ENCODE measurements at places on chromosomes 6 and 20.

GRCh38 chr6:156634951-156635371, 142.2 kb upstream of the ARID1B start:
- no peak for DNase-seq

DNA sequence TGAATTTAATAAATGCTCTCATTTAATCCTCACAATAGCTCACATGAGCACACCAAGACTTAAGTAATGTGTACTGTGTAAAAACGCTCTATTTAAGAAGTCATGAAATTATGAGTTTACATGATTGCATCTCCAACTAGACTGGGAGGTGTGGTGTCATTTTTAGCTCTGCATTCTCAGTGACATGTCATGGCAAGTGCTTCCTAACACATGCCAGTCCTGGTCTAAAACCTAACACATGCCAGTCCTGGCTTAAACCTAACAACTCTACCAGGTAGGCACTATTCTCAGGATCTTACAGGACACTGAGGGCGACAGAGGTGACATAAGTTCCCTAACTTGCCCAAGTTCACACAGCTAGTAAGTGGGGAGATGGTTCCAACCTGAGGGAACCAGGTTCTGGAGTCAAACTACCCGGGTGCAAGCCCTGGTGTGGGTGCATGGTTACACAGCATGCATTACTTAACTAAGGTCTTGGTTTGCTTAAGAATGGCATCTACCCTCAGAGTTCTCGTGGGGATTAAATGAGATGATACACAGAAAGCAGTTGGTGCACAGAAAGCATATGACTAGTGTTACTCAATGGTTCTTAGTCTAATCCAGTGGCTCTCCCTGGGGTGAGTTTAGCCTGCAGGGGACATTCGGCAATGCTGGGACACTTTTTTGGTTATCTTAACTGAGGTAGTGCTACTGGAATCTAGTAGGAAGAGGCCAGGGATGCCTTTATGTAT, 14.7 kb downstream of the CLDN20 start:
- no peak for DNase-seq

DNA sequence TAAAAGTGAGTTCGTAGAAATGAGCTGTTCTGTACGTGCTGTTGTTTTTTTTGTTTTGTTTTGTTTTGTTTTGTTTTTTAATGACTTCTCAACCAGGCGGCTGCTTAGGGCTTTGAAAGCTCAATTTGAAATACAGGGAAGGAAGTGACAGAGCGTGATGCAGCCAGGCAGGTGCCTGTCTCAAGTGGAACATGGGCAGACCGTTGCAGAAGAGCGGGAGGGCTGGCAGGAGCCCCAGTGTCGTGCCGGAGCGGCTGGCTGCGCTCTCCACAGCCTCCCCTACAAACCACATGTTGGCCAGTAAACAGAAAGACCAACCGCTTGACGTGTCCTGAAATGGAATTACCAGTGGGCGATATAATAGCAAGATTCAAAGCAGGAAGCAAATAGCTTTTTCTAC, 164.9 kb upstream of the RREB1 start:
- DNase-seq, result peak; percentile 12

DNA sequence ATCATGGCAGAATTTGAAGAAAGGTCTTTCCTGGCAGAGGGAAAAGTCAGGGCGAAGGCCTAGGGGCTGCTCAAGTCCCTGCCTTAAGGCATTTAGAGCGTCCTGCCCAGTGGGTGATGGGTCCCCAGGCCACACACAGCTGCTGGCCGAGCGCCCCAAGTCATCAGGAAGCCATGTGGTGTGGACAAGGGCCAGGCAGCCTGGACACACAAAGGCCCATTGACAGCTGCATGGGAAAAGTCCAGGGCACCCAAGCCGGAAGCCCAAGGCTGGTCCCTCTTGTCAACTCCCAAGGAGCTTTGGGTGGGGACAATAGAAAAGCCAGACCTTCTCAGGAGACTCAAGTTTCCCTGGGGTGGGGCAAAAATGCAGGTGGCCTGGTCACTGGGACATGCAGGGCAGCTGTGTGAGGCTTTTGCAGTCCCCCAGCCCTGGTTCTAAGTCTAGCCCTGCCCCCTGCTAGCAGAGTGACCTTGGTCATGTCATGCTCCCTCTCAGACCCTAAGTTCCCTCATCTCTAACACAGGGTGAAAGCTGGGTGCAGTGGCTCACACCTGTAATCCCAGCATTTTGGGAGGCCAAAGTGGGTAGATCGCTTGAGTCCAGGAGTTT, 44.3 kb upstream of the PTGIS start:
- DNase-seq, result no peak

- DNase-seq, result no peak
Observed at GRCh38 chr6:46706464-46706863, 18.8 kb downstream of the TDRD6 start.

- no peak for DNase-seq
Observed at GRCh38 chr6:87741001-87741650, 39.1 kb upstream of the AKIRIN2 start.

DNA sequence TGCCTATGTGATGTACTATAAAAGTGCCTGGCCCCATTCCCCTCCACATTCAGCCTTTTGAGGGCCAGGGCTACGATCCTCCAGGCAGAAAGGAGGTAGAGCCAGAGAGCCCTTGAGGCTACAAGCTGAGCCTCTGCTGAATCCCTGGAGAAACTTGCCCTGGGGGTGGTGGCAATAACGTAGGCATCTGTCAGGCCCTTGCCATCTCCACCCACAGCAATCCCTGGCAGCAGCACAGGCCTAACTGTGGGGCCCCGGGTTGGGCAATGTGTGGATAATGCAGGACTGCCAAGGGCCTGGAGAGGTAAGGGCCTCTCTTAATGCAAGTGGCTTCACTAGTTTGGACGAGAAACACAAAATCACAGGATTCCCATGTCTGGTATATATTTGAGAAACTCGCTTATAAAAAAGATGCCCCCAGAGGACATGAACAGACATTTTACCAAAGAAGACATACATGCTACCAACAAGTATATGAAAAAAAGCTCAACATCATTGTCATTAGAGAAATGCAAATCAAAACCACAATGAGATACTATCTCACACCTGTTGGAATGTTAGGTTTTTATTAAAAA, 99.0 kb downstream of the QRSL1 start:
- DNase-seq, result no peak

- DNase-seq, result peak; percentile 85
Observed at GRCh38 chr6:37432916-37433656, at the start of gene CMTR1. Gene CMTR1 (plus strand): TSS chr6:37433221. CDS start chr6:37435630, 2,409 bp downstream.

DNA sequence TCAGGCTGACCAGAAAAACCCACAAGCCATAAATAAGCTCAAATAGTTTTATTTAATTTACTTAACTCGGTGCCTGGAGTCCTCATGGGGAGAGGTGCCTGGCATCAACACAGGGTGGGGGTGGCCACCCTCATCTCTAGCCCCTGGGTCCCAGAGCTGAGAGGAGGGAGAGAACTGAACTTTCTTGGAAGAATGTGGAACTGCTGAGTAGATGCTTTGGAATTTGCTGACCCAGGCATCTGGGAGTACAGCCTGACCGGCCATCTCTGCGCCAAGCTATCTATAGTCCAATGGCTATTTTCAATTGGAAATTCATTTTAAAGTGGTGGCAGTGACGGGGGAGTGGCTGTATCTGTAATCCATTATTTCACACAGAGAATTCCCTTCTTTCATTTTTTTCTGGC, 104.8 kb downstream of the CDH26 start:
- DNase-seq, result peak; percentile 80

- DNase-seq, result no peak
Observed at GRCh38 chr6:94377835-94378234, 958.5 kb upstream of the EPHA7 start.

DNA sequence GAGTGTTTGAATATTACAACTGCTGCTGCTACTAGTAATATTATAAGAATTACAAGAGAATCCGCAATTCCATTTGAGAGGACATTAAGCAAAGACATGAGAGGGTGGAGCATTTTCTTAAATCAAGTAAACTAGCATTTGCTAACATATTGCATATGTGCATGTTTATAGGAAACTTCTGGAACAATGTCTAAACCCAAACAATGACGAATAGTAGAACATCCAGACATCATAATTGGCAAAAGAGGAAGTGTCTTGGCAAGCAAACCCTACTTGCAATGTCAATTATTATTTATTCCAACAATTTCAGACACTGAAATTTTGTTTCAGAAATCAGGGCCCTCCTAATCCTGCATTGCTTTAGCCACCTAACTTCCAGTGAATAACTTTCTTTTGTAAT, 1155.3 kb upstream of the GJE1 start:
- no peak for DNase-seq

GRCh38 chr20:17704589-17705317, 5.0 kb downstream of the BANF2 start:
- no peak for DNase-seq

DNA sequence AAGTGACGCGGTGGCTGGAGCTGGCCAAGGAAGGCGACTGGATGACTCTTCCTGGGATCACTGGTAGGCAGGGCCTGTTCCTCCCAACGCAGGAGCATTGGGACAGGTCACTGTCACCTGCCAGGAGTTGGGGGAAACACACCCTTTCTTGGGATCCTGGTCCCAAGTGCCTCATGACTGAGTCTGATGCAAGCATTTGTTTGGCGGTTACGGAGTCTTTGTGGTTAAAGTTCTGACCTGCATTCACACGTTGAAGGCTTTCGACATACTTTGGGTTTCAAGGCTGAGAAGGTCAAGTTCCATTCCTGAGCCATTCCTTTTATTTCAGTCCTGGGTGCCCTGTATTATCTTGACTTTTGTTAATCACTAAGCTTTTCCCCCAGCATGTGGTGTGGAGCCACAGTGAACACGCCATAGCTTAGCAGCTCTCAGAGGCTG, 6.0 kb downstream of the PNLDC1 start:
- DNase-seq, result no peak

GRCh38 chr6:96066376-96066775, 50.6 kb downstream of the FUT9 start:
- no peak for DNase-seq

DNA sequence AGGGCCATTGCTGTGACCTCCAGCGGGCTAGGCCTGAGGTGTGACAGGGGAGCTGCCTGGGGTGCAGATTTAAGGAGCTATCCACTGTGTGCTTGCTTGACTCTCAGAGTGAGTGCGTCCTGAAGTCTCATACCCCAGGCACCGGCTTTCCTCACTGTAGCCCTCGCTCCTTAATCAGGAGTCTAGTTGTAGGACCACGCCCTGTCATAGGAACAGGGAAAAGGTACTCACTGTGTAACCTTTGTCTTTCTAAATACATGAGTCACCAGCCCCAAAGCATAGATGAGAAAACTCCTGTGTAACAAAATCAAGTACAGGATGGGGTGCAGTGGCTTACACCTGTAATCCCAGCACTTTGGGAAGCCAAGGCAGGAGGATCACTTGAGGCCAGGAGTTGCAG, 141.7 kb downstream of the TMEM242 start:
- DNase-seq, result no peak

- no peak for DNase-seq
Observed at GRCh38 chr6:150640556-150641209, 41.0 kb downstream of the PLEKHG1 start.

DNA sequence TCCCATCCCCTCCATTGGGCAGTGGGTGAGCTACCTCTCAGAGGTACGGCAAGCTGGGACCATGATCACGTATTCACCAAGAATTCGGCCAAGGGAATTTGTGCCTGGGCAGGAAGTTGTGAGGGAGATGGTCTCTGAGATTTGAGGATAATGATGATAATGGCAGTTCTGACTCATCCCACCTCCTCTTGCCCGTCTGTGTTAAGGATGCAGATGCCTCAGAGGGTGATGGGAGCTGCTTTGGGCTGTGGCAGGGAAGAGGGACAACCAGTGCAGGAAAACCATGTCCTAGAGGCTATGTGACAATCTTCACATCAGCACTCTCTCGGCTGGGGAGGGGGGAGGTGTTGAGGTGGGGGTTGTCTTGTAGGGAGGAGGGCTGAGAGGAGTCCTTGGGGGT, 4.3 kb downstream of the TGM6 start:
- no peak for DNase-seq

- no peak for DNase-seq
Observed at GRCh38 chr6:423799-424345, 32.3 kb downstream of the IRF4 start.

GRCh38 chr6:15299430-15300131, 53.7 kb downstream of the JARID2 start:
- no peak for DNase-seq

DNA sequence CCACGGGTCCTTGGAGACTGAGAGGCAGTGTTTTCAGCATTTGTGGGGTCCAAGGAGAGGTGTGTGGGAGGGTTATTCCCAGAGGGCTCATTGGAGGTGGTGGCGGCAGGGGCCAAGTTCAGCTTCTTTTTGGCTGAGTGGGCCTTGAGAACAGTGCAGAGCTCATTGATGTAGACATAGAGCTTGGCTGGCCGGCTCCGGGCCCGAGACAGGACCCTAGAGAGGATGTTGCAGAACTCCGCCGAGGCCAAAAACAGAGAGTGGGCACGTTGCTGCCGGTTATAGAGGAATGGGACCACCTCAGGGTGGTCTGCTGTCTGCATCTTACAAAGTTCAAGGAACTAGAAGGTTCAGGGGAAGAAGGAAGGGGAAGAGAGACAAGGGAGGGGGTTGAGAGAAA, 3.7 kb upstream of the ZBTB22 start:
- DNase-seq, result no peak

DNA sequence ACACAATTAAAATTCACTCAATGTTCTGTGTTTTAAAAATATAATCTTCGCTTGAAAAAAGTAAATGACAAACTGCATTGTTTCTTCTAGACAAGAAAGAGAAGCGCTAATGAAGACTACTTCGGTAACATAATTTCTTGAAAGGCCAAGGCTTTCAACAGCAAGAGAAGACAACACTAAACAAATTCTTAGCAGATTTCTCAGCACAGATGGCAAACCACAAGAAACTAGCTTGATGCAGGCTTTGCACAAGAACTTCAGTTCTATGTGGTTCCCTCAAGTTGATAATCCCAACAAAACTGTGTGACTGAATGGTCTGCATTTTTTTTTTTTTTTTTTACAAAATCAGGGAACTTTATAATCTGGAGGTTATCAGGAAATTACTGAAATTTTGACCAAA, 447.4 kb upstream of the NRSN1 start:
- DNase-seq, result no peak

- DNase-seq, result no peak
Observed at GRCh38 chr6:14754751-14755513, 490.9 kb upstream of the JARID2 start.

DNA sequence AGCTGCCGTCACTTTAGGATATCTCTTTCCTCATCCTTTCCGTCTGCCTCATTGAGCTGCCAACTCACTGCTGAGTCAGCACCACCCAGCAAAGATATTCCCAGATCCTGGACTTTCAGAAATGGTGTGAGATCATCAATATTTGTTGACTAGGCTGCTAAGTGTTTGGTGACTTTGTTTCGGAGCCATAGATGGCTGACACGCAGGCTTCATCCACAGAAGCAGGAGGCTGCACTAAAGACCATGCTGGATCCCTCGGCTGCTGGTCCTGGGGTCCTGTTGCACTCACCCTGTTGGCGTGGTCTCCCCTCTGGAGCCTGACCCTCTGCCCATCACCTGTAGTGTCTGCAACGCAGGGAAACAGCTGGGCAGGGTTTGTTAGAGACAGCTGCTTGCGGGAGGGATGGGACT, 96.5 kb downstream of the ERMARD start:
- DNase-seq, result no peak

DNA sequence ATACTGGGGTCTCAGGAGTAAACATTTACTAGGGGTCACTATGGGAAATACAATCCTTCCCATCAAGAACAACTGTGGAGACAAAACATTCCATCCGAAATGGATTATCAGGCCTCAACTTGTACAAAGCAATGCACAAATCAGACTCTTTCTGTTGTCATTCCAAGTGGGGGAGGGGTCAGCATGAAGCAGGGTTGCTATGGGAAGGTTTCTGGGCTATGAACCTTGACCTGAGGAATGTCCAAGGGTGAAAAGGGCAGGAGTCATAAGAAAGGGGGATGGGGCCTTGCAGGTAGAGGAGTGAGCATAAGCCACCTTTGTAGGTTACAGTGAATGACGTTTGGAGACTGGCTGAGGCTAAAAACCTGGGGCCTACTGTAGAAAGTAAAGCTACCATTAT, 3.1 kb downstream of the METTL24 start:
- no peak for DNase-seq
